Endodermal cell (in vitro differentiated cells): ENCODE measurements at places on chromosomes 12 and 14. TPM values are rescaled to one million over a fixed set of nuclear protein-coding genes. Genes with fewer than 3 reads are reported as not detected.

Gene FOXN4
- total RNA-seq = 0.20 to 1.3 TPM (median 0.38 TPM) in 3 replicates

DNA sequence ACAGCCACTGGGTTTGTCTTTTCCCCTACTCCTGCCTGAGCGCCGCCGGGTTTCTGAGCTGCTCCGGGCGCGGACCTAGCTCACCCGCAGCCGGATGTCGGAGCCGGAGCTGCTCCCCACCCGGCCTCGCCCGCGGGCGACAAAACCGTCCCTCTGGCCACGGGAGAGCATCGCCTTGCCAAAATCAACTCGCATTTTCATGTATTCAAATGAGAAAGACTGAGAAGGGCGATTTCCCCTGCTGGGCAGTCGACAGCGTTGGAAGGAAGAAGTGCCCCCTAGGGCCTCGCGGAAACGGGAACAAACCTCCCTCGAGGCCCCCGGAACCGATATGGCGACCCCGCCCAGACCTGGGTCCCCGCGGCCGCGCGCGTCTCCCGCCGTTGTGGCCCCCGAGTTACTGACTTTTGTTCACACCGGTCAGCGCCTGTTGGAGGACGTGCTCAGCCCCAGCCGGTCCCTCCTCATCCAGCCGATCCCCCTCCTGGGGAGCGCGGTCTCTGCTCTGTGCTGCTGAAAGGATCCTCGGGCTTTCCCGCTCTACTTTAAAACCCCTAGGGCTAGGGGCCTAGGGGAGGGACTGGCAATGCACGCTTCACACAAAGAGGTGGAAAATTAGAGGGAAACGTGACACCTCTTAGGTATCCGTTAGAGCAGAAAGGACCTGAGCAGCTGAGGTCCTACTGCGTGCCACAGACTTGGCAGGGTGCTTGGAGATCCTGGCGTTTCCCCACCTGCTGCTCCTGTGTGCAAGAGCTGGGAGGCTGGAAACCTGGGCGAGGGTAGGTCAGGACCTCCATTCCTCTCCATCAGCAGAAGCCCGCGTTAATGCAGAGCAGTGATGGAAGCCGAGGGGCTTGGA is 4.3 kb downstream of the TTC6 start:
- H3K27me3 ChIP-seq = peaks cover 92% of the 10 kb centered on the region
- H3K36me3 ChIP-seq = no peaks in the 10 kb centered on the region
- no peak overlapping the region for H3K27ac ChIP-seq
- DNase-seq = peak; percentile 76
- H3K4me1 ChIP-seq = no peaks in the 10 kb centered on the region

Gene NPFF
- total RNA-seq = not detected in 2 replicates

DNA sequence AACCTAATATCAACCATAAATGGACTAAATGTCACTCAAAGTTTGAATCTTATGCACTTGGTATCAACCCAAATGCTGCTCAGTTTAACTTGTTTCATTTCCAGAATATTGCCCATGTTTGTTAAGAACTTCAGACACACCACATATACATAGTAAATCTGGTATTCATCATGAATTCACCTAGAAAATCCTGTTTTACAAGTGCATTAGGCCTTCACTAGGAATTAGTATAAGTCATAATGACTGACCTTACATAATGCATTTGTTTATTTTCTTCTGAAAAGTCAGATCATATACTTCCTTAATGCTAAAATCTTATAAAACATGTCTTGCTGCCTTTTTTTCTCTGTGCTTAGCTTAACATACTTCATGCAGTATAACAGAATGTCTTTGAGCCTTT is 66.1 kb downstream of the ABCD2 start:
- no peaks in the 10 kb centered on the region for H3K36me3 ChIP-seq
- no peak for DNase-seq
- H3K27me3 ChIP-seq = no peaks in the 10 kb centered on the region
- no peaks in the 10 kb centered on the region for H3K4me1 ChIP-seq
- no peak overlapping the region for H3K27ac ChIP-seq

Gene ATXN2
- total RNA-seq = 59.5 to 89.5 TPM (median 87.3 TPM) in 3 replicates

- no peaks in the 10 kb centered on the region for H3K27me3 ChIP-seq
- no peak for DNase-seq
- no peaks in the 10 kb centered on the region for H3K36me3 ChIP-seq
- H3K27ac ChIP-seq = no peak overlapping the region
Measured at GRCh38 chr12:119182701-119183493, 4.2 kb downstream of the HSPB8 start.

- H3K4me3 ChIP-seq = no peak overlapping the region
- no peak for DNase-seq
- no peak overlapping the region for H3K27ac ChIP-seq
- no peaks in the 10 kb centered on the region for H3K27me3 ChIP-seq
- no peaks in the 10 kb centered on the region for H3K36me3 ChIP-seq
Measured at GRCh38 chr12:18581232-18581962, 156.4 kb downstream of the PLCZ1 start.

GRCh38 chr12:68755536-68756243 is 9.7 kb downstream of the SLC35E3 start:
- no peak overlapping the region for H3K4me3 ChIP-seq
- no peaks in the 10 kb centered on the region for H3K4me1 ChIP-seq
- no peak overlapping the region for H3K27ac ChIP-seq
- H3K36me3 ChIP-seq = peaks cover 71% of the 10 kb centered on the region
- no peak for DNase-seq

- H3K36me3 ChIP-seq = no peaks in the 10 kb centered on the region
- DNase-seq = peak; percentile 79
- no peak overlapping the region for H3K4me3 ChIP-seq
- H3K4me1 ChIP-seq = peaks cover 8% of the 10 kb centered on the region
- peaks cover 26% of the 10 kb centered on the region for H3K27me3 ChIP-seq
- no peak overlapping the region for H3K27ac ChIP-seq
Measured at GRCh38 chr14:103103461-103104388, 9.2 kb downstream of the EXOC3L4 start.

Gene CLEC6A
- total RNA-seq = 0.20 and 0.50 TPM in 2 replicates

GRCh38 chr12:93777254-93777653 is 100.1 kb downstream of the CRADD start:
- H3K4me3 ChIP-seq = no peak overlapping the region
- H3K36me3 ChIP-seq = no peaks in the 10 kb centered on the region
- H3K4me1 ChIP-seq = no peaks in the 10 kb centered on the region
- no peak overlapping the region for H3K27ac ChIP-seq
- DNase-seq = no peak
- H3K27me3 ChIP-seq = no peaks in the 10 kb centered on the region

- H3K36me3 ChIP-seq = peaks cover 22% of the 10 kb centered on the region
Measured at GRCh38 chr14:73685328-73685727, 28.9 kb downstream of the PNMA1 start.

DNA sequence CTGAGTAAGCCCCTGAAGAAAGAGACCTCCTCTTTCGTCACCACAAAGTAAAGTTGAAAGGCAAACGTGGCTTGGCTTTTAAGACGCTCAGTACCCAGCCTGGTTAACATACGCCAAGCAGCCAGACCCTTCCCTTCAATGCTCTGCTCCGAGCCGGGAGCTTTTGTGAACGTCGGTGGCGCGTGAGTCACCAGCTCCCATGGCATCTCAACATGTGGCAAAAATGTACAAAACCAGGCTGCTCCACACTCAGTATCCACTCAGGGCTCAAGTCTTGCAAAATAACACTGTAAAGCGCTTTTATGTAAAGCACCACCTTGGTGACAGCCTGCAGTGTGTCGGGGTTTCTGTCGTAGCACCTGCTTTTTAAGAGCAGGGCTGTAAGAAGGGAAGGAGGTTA is 89.0 kb downstream of the SETD3 start:
- no peak for DNase-seq
- H3K27me3 ChIP-seq = no peaks in the 10 kb centered on the region
- H3K27ac ChIP-seq = no peak overlapping the region
- peaks cover 10% of the 10 kb centered on the region for H3K36me3 ChIP-seq
- no peaks in the 10 kb centered on the region for H3K4me1 ChIP-seq

Gene SLC4A8
- 20.9 and 25.8 TPM in 2 replicates for total RNA-seq

DNA sequence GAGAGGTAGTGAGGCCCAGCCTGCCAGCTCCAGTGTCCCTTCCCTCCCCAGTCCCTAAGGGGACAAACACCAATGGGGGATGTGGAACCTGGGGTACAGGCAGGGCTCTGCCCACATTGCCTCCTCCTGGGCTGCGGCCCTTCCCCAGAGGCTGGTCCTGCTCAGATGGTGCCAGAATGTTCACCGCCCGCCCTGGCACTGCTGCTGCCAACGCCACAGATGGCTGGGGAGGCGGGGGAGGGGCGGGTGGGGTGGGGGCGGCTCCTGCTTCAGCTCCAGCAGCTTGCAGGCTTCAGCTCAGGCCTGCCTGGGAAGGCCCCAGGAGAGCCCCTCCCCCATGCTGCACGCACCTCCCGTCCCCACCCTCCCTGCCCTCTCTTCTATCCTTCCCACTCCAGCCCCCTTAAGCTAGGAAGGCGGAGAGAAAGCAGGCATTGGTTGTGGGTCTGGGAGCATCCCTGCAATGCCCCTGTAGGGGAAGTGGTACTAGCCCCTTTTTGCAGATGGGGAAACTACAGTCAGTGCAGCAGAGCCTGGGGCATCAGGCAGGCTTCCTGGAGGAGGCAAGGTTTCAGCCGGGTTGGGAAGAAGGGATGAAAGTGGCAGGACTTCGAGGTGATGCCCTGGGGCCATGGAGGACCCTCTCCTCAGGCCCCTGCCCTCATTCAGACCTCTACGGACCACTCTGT is 2.0 kb upstream of the BEGAIN start:
- H3K27ac ChIP-seq = no peak overlapping the region
- no peak overlapping the region for H3K4me3 ChIP-seq
- DNase-seq = peak; percentile 49

Gene RPGRIP1
- 0.25 and 0.29 TPM in 2 replicates for total RNA-seq

GRCh38 chr12:30732954-30733637 is 21.7 kb downstream of the CAPRIN2 start:
- no peak overlapping the region for H3K4me3 ChIP-seq
- no peak for DNase-seq
- no peaks in the 10 kb centered on the region for H3K27me3 ChIP-seq

Gene SLC2A13
- 12.9 to 14.3 TPM (median 13.2 TPM) in 3 replicates for total RNA-seq

GRCh38 chr12:46386360-46386867 is 13.8 kb upstream of the SLC38A2 start:
- peaks cover 10% of the 10 kb centered on the region for H3K4me1 ChIP-seq
- DNase-seq = no peak
- H3K36me3 ChIP-seq = peaks cover 5% of the 10 kb centered on the region
- no peak overlapping the region for H3K27ac ChIP-seq
- no peak overlapping the region for H3K4me3 ChIP-seq
- H3K27me3 ChIP-seq = no peaks in the 10 kb centered on the region
